ENCODE measurements at places on chromosomes 5 and 9.

GRCh38 chr5:1806974-1807373, 5.8 kb downstream of the NDUFS6 start:
- no peak for DNase-seq

DNA sequence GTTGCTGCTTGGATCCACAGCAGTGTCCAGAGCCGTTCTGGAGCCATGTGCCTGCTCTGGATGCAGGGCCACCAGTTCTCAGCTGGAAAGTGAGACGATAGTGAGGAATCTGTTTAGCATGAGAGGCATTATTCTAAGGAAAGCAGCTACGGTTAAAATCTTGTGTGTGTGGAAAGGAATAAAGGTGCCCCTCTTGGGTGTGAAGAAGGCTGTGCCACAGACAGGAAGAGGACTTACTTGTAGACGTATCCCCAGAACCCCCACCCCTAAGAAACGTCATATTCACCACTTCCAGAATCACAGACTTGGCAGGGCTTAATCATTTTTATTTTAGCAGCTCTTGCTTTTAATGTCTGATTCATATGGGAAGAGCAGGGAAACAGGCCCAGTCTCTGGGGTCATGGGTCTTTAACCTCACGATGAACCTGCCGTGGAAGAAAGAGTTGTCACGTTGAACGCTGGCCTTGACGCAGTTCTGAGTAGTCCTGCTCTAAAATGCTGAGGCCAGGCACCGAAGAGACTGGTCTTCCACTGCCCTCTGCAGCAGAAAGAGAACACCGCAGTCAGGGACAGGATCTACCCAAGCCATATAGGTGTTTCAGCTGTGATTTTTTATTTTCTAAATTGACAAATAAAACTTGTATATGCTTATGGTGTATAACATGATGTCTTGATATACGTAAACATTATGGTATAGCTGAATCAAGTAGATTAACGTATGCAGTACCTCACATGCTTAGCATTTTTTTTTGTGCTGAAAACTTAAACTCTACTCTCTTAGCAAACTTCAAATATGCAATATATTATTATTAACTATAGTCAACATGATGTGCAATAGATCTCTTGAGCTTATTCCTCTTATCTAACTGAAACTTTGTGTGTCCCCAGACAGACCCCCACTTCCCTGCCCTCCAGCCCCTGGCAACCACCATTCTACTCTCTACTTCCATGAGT, 38.8 kb downstream of the CARTPT start:
- DNase-seq, result peak; percentile 12

DNA sequence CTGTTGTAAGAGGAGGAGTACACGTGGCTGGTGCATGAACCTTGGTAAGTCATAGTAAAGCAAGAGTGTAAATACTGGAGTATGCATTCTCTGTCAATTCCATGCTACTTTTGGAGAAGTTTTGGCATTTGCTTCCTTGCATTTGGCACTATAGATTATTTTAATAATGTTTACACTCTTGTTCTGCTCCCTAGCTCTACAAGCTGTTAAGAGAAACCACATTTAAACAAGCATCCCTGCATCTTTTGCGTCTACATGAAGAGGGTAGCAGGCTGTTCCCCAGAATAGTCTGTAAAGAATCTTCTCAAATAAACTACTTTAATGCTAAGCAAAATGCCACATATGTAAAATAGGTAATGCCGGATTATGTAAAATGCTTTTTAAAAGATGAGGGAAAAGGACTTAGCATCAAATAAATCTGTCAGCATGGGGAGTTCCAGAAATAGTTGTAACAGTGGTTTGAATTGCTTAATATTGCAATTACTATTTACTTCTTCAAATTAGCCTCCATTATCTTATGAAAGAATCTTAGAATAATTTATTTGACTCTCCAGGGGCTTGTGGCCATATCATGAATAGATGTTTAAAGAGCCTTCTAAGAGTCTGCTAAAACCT, 2127.3 kb upstream of the WWC1 start:
- no peak for DNase-seq

- DNase-seq, result no peak
Observed at GRCh38 chr9:129483415-129484351, 137.2 kb downstream of the C9orf50 start.

DNA sequence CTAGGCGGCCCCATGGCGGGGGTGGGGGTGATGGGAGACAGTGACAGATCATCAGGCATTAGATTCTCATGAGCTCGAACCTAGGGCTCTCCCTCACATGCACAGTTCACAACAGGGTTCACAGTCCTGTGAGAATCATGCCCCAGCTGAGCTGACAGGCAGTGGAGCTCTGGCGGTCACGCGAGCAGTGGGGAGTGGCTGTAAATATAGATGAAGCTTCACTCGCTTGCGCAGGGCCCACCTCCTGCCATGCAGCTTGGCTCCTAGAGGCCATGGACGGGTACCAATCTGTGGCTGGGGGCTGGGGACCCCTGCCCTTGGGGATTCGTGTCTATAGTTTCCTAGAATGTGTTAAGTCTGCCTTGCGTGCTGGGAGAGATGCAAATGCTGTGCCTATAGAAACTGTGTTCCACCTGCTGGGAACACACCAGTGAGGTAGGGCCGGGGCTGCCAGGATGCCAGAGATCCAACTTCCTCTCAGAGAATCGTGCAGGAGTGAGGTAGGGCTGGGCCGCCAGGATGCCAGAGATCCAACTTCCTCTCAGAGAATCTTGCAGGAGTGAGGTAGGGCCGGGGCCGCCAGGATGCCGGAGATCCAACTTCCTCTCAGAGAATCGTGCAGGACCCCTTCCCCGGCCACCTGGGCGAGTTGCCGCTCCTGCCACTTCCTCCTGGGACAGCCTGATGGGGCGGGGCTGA, 14.1 kb upstream of the EXOC3 start:
- DNase-seq, result no peak

- DNase-seq, result no peak
Observed at GRCh38 chr5:138029501-138029900, 3.4 kb downstream of the FAM13B start.

GRCh38 chr5:53170746-53171349, 61.3 kb upstream of the MOCS2 start:
- no peak for DNase-seq

- no peak for DNase-seq
Observed at GRCh38 chr9:4929917-4930316, 55.2 kb upstream of the JAK2 start.

DNA sequence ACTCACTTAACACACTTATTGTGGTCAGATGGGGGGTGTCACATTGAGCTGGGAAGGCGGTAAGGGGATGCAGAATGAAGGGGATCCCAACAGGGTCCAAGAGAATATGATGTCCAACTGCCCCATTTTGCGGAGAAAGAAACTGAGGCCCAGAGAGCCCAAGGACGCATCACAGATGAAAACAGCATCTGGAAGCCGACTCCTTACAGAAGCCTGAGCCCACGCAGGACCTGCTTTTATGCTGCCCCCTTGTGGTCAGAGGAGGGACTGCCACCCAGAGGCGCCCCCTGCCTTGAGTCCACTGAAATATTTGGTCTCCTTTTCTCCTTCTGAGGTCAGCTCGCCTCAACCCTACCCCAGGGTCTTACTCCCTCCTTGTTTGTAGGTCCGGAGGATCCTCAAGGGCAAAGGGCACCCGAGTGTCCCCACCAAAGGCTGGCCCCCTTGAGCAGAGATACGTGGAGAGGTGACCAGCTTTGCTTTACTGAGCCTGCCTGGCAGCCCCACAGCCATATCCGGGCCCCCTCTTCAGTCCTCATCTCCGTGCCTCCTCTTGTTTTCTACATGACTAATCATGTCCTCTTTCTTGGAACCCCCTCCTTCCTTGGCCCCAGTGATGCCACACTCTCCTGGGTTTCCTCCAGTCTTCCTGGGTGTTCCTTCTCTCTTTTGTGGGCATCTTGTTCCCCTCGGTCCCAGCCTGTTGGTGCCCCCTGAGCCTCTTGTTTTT, 30.0 kb upstream of the TTLL11 start:
- peak; percentile 67 for DNase-seq

DNA sequence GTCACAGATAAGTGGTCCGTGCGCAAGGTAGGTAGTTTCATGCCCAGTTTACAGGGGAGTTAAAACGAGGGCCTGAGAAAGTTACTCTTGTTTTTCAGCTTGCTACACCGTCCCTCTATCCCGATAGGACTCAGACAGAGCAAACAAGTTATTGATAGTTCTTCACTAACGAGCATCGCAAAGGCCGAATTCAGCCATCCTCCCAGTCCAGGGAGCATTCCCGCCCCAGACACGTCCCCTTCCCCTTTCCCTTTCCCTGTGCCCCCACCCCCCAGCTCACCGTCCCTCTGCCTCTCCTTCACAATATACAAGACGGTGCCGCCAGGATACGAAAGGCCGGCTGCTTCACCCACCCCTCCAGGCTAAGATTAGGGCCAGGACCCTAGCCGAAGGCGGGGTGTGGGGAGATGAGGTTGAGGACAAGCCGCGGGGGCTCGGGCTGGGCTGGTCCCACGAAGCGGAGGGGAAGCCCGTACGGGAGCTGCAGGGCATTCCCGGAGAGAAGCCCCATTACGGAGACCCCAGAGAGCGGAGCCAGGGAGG, 599 bp downstream of the KIAA1191 start:
- DNase-seq, result no peak

- no peak for DNase-seq
Observed at GRCh38 chr5:122668552-122668951, 106.3 kb upstream of the SNX2 start.

Data from activated CD4-positive, alpha-beta T cell treated with anti-CD3 and anti-CD28 coated beads, Interleukin-2, amount 50 U/mL, for 4 hours (primary cell).